BJ (cell line): ENCODE measurements at places on chromosomes 7 and 10.
A peak's percentile ranks its signal among the peaks of the same experiment; 100 is the strongest.

DNA sequence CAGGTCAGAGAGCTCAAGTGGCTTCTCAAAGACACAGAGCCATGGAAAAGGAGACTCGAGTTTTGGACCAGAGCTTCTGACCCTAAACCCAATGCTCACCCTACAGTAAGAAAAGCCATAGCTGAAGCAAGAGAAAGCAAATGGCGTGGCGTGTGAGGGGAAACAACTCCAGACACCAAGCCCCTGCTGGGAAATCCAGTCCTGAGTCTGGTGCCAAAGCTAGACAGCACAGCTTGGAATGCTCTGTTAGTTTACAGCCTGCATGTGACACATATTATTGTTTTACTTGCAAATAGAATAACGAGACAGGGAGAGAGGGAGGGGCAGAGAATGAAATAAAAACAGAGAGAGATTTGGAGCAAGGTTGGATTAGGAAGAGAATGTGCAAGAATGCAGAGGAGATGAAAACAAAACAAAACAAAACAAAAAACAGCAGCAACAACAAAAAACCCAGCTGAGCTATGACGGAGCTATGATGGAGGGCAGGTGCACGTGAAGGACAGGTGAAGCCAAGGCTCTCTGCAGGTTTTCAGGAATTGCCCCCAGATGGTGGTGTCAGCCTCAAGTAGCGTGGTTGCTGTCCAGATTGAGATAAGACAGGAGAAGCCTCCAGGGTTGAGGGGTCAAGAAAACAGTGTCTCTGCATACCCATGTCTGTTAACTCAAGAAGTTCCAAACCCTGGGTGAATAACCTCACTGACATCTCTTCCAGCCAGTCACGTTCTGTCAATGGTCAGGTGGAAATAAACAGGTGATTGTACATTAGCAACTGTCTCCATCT, 69.7 kb upstream of the LRRC18 start:
- no peak for DNase-seq

GRCh38 chr7:79287981-79288380, 165.5 kb downstream of the MAGI2 start:
- no peak for DNase-seq

DNA sequence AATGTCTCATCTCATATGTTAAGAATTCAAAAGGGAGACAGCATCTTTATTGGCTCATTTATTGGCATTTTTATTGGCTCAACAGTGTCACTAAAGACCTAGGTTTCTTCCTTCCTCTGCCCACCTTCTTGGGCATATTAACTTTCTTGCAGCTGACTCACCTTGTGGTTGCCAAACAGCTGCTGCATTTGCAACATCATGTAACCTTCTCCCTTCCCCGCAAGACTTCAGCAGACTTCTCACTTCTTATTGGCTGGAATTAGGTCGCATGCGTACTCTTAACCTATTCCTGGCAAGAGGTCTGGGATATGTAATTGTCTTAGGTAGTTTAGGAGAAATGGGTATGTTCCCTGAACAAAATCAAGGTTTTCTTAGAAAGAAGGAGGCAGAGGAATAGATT, 263.2 kb downstream of the POU6F2 start:
- DNase-seq, result no peak

DNA sequence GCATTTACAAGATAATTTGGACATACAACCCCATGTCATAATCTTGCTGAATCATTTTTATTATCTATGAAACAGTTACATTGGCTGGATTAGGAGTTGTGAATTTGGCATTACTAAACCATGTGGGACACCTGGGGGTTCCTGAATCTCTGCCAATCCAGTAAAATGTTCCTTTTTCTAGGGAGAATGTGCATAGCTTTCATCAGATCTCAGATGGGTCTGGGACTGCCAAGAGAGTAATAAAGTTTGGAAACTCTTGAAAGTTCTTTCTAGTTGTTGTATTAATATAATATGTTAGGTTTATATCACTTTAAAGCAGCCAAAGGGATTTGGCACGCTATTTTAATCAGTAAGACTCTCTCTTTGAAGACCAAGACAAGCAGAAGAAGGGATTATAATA, 62.7 kb downstream of the SEMA3E start:
- no peak for DNase-seq

GRCh38 chr10:58618158-58618676, 105.5 kb downstream of the BICC1 start:
- no peak for DNase-seq

- DNase-seq, result no peak
Measured at GRCh38 chr10:106384496-106384895, 780.0 kb downstream of the SORCS1 start.

DNA sequence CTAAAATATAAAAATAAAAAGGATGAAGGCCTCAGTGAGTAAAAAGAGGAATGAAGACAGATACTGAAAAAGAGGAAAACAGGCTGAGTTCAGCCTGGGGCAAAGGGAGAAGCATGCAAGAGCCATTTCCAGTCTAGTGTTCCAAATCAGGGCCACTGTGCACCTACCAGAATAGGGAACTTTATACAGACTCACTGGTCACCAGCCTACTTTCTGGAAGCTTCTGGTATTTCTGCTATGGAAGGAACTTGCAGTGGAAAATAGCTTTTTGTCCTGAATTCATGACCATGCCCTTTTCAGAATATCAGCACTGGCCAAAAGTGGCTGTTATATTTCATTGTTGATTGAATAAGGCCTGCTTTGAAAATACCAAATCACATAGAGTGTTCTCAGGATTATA, 28.8 kb downstream of the ABRAXAS2 start:
- no peak for DNase-seq

DNA sequence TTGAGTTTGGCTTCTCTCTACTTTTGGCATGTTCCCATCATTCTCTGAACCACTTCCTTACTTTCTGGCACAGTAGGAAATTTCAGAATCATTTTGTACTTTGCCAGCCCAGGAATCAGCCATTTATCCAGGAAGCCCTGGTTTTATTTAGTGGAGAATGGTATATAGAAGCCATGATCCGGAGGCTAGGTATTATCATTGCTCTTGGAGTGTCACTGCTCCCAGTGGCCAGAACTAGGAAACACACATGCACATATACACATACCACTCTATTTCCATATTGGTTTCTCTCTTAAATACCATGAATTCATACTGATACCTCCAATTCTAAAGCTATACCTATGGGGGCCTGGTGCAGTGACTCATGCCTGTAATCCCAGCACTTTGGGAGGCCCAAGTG, 36.3 kb downstream of the SUFU start:
- no peak for DNase-seq

GRCh38 chr10:50992356-50992901, 81.9 kb upstream of the PRKG1 start:
- DNase-seq, result no peak

GRCh38 chr7:156140896-156141295, 328.6 kb upstream of the SHH start:
- no peak for DNase-seq

- DNase-seq, result no peak
Measured at GRCh38 chr10:89478739-89479654, 56.4 kb downstream of the SLC16A12 start.

DNA sequence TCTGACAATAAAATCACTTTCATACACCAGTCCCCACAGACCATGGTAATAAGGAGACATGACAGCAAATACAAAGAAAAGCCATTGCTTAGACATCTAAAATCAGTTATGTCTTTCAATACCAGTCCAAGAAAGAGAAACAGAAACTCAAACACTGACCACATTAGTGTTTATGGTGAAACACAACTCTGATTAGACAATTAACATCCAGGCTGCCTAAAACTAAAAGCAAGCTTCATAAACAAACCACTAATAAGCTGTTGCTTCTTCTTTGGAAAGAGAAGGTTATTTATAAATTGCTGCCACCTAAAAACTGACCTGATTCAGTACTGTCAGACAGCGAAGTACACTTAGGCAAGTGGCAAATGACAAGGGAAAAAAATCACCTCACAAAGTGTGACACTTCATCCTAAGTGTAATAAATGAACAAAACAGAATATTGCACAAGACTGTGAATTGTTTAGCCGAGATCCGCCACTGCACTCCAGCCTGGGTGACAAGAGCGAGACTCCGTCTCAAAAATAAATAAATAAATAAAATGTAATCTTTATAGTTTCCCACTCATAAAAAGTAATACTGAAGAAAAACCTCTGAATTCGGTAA, 277.4 kb downstream of the PARD3 start:
- DNase-seq, result no peak

GRCh38 chr7:139968931-139969330, 93.8 kb downstream of the PARP12 start:
- no peak for DNase-seq

DNA sequence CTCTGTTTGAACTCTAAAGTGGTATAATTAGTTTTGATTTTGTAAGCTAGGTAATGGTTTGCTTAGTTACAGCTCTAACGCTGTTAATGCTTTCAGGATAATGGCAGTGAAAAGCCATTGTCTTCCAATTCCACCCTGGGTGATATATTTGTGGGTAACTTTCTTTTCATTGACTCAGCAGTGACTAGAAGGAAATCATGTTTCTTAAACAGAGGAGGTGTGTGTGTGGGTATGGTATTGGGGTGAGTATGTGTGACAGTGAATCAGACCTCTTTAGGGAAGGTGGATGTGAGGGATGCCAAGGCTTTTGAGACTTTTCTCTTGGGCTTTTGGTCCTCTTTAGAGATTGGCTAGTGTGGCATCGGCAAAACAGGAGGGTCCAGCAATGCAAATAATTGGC, 13.6 kb downstream of the ENTPD7 start:
- DNase-seq, result no peak

GRCh38 chr7:134356421-134356936, 39.7 kb upstream of the SLC35B4 start:
- no peak for DNase-seq

DNA sequence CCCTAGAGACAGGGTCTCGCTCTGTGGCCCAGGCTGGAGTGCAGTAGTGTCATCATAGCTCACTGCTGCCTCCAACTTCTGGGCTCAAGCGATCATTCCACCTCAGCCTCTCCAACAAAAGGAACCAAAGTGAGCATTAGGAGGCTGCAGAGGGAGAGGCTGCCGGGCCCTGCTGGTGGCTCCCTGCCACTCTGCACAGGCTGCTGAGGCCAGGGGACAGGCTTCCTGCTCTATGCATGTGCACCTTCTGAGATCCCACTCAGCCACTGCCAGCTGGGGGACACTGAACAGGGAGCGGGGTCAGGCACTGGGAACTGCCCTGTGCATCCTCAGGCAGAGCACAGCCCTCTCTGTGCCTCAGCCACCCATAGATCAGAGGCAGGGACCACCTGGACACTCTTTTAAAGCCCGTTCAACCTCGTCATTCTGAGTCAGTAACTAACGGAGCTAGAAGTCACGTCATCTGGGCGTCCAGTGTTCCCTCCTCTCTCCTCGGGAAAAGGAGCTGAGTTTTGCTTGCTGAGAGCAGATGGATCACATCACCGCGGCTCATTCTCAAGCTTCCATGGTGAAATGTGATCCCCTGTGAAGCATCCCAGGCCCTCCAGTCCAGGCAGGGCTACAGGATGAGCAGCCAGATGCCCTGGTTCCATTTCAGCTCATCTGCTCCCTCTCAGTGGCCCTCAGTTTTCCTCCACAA, 109.6 kb downstream of the MYL10 start:
- peak; percentile 87 for DNase-seq

DNA sequence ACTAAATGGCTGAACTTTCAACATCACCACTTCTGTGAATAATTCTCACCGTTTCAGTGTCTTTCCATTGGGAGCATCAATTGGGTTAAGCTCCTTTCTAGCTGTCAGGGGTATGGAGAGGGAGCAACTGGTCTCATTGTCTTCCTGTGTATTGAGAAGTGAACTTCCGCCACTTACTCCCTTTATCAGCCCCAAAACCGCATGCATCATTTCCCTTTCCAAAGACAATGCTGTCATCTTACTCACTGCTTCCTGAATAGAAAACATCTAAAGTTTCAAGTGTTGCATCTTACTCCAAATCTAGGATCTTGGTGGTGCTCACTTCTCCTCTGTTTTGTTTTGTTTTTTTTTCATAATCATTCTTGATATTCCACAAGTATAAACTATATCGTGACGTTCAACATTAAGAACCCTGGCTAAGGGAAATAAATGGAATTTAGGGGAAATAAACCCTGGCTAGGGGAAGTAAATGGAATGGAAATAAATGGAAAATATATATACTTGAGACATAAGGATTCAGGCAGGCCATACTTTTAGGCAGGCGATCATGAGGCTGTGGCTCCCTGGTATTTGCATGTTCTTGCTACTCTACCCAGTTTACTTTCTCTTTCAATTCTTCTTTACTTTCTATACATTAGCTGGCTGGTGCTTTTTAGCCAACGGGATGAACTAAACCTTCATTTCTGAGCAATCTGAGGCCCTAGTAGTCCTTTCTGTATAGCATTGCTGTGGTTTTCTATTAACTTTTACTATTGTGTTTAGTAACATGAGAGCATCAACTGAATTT, 371.9 kb downstream of the BMPER start:
- no peak for DNase-seq

GRCh38 chr10:132109341-132110110, 43.8 kb downstream of the JAKMIP3 start:
- no peak for DNase-seq

DNA sequence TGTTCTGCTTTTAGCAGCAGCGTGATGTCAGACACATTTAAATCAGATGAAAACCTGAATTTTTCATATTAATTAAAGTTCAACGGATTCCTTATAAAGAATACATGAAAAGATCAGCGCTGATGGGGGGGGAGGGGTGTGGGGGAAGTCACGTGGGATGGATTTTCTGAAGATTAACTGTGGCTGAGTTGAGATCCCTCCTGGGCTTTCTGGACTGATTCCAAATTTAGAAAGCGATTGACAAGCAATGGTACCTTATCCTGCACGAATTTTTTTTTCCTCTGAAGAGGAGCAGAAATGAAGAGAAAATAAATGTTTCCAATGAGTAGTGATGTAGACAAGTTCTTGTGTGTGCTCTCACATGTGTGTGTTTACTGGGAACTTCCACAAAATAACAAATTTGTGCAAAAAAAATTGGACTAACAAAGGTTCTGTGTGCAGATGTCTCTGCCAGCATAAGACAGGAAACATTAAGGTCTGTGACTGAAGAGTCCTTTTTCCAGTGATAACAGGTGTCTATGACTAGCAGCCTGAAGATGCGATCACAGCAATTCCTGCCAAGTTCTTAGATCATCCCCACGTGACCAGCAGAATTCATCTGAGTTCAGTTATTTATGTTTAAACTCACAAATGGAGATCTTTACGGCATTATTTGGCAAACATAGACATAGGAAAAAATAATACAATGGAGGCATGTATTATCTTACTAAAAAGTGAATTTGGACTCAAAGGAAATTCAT, 585.2 kb upstream of the CELF2 start:
- no peak for DNase-seq
